Neural crest cell (in vitro differentiated cells): ENCODE measurements at places on chromosomes 2 and 18.

DNA sequence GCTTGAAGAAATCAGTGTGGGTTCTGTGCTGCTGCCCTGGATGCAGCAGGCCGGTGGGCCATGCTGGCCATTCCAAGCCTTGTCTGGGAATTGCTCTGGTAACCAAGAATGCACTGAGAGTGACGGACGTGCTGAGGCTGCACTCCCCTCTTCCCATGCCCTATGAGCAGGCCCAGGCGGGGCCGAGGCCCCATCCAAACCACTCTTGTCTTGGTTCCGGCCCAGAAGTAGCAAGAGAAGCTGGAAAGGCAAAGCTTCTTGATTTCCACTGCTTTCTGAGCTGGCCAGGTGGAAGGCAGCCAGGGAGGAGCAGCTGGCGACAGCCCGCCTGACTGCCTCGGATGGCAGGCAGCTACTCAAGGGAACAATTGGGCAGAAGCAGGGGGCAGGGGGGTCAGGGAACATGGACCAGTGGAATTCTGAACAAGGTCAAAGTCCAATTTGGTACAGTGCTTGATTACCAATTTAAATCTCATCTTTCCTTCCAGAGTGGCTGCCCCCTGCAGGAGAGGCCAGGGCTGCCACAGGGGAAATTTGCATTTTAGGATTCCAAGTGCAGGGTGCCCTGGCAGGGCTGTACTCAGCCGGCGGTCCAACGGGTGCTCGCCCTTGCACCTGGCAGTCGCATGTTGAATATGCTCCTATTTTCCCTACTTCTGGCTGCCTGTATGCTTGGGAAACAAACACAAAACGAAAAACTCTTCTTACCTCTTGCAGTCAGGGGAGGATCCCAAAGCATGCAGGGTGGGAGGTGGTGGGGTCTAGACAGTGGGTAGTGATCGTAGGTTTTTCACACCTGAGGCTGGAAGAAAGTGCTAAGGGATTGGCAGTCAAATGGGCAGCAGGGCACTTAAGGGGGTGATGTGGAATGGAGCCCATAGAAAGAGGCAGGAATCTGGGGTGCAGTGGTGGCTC lies 67.3 kb downstream of the LIPG start:
- DNase-seq = no peak

DNA sequence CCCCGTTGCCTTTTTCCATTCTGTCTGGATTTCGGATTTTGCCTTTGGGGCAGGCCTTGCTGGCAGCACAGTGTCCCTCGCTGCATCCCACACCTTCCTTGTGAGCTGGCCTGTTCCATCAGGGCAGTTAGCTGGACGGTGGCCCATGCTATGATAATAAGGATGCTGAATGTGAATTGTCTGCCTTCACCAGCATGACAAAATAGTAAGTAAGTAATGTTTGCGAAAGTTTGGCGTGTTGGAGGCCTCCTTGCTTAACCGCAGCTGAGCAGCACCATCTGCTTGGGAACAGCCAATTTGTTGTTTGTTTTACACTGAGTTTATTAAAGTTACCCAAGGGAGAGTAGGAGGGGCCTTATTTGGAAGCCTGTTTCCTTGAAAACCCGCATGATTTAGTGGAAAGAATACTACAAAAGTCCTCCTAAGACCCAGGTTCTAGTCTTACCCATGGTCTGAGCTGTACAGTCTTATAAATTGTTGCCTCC lies 469.7 kb upstream of the FANCL start:
- DNase-seq = no peak

GRCh38 chr18:2932247-2933181 lies 80.4 kb downstream of the LPIN2 start:
- peak; percentile 32 for DNase-seq

DNA sequence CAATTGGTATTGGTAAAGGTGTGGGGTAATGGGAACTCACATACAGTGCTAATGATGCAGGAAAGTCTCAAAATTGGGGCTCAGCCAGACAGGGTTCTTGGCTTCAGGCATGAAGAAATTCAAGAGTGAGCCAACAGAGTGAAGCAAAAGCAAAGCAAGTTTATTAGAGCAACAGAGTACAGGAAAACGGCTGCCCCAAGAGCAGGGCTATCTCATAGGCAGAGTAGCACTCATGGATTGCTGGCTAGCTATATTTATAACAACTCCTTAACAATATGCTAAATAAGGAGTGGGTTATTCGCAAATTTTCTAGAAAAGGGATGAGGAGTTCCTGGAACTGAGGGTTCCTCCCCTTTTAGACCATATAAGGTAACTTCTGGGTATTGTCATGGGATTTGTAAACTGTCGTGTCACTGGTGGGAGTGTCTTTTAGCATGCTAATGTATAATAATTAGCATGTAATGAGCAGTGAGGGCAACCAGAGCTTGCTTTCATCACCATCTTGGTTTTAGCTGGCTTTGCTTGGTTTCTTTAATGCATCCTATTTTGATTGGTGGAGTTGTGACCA lies 233.8 kb upstream of the NOL4 start:
- DNase-seq = no peak
